ENCODE measurements at places on chromosomes 1 and 21. TPM values are rescaled to one million over a fixed set of nuclear protein-coding genes. Genes with fewer than 3 reads are reported as not detected.

- no peak for DNase-seq
Observed at GRCh38 chr1:46545784-46546183, 5.7 kb downstream of the KNCN start.

CNR2 gene
- 0.98 TPM for total RNA-seq

RSPO1 gene
- not detected for total RNA-seq

TRIM67 gene
- not detected for total RNA-seq
